Astrocyte (in vitro differentiated cells and primary cell): ENCODE measurements at places on chromosomes 11 and 22. TPM values are rescaled to one million over a fixed set of nuclear protein-coding genes. Genes with fewer than 3 reads are reported as not detected.

DNA sequence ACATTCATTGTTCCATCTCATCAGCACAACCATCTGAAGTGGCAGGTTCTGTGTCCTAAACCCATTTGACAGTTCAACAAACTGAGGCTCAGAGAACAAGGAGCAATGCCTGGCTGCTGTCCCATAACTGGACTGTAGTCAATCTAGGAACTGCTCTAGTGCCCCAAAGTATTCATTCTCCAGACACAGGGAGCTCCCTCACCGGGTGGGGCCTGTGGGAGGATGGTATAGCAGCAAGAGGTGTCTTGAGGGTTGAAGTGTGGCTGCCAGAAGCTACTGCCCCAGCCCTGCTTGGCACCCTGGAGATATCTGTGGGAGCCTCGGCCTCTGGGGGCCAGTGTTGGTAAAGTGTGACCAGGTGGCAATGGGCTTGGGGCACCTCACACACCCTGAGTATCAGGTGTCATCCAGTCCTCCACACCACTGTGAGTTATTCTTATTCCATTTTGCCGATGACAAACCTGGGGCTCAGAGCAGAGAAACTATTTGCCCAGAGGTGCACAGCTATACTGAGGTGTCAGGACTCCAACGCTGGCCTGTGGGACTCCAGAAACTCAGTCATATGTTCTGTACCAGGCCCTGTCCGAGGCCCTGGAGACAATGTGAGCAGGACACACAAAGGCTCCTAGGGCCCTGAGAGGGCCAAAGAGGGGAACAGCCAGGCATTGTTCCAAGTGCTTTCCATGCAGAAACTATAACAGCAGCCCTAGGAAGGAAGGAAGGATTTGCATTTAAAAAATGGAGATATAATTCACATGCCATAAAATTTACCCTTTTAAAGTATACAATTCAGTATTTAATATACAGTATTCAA, 46.0 kb upstream of the KLHL35 start:
- no peak for DNase-seq

DNA sequence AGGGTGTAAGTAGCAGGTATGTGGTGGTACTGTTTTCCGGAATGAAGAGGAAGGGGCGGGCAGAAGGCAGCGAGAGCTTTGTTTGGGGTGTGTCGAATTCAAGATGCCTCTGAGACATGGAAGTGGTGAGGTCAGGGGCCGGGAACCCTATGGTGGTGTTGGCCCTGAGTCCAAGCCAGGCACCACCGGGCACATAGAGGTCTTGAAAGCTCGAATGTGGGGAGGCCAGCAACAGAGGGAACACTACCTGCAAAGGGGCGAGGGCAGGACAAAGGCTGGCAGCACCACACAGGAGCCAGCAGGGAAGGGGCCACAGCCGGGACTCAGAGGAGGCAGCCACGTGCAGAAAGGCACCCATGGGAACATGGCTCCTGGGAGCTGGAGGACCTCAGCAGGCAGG, 57.8 kb downstream of the CDKN1C start:
- no peak for DNase-seq

OR4P4 gene
- not detected in 2 replicates for total RNA-seq

GRCh38 chr22:43293655-43294392, 49.3 kb downstream of the SCUBE1 start:
- DNase-seq = no peak

DNA sequence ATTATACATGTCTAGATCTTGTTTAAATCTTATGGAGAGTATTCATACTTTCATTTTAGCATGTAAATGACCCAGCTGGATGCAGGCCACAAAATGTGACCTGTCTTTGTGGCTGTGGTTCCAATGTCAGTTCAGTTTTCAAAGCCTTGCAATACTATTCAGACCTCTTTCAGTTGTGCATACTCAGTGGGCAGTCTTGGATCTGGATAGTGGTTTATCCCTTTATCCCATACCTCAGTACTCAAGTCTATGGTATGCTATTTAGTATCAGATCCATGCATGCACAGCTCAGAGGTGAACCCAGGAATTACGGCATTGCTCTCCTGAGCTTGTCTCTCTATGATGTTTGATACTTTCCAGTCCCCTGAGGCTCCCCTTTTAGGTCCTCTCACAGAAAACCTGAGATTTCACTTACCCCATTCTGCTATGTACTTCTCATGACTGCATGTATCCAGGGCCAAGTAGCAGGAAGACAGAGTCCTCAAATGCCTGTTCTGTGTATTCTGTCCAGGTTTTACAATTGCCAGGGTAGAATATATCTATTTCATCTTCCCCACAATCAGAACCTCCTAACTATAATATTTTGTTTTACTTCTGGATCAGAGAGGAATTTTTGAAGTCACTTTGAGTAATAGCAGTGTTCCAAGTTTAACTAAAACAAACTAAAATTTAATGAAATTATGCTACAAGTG, 6.9 kb upstream of the P4HA3 start:
- DNase-seq = peak; percentile 81

GRCh38 chr22:42236268-42236667, 34.2 kb downstream of the TCF20 start:
- no peak for DNase-seq

FJX1 gene
- 47.9 and 50.2 TPM in 2 replicates for total RNA-seq

RHOD gene
- total RNA-seq = 29.8 and 30.4 TPM in 2 replicates

- DNase-seq = peak; percentile 15
Observed at GRCh38 chr11:111663820-111664219, 61.6 kb downstream of the SIK2 start.

GRCh38 chr11:16292167-16292859, 64.0 kb downstream of the SOX6 start:
- DNase-seq = no peak

LINC01488 gene
- not detected in 2 replicates for total RNA-seq
